ENCODE measurements at places on chromosomes 1 and 21.

DNA sequence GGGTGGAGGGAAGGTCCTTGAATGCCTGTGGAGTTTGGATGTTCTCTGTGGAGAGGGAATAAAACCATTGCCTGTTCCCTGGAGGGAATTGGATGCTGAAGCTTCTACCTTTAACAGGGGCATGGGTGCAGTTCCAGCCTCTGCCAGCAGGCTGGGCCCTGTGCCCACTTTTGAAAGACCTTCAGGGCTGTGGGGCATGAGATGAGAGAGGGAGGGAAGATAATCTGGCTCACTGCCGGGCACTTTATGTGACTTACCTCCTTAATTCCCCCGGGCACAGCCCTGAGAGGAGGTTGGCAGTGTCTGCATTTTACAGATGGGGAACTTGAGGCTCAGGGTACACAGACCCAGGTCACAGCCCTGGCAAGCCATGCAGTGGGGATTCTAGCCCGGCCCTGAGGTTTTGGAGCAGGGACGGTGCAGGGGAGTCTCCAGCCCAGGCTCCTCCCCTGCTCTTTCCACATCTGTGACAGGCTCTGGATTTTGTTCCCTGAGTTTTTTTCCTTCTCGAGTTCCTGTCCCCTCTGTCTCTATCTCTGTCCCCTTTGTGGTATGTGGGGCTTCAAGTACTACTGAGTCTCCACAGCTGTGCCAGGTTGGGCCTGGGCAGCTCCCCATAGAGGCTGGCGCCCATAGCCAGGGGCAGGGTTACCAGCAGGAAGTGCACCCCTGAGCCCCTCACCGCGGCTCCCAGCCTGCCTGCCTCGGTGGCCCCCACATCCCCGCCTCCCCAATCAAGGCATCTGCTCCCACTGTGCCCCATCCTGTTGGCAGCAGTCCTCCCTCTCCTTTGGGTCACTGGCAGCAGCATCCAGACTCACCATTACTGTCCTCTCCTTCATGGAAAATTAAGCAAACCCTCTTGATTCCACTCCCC lies 14.0 kb upstream of the THEMIS2 start:
- peak; percentile 73 for DNase-seq

DNA sequence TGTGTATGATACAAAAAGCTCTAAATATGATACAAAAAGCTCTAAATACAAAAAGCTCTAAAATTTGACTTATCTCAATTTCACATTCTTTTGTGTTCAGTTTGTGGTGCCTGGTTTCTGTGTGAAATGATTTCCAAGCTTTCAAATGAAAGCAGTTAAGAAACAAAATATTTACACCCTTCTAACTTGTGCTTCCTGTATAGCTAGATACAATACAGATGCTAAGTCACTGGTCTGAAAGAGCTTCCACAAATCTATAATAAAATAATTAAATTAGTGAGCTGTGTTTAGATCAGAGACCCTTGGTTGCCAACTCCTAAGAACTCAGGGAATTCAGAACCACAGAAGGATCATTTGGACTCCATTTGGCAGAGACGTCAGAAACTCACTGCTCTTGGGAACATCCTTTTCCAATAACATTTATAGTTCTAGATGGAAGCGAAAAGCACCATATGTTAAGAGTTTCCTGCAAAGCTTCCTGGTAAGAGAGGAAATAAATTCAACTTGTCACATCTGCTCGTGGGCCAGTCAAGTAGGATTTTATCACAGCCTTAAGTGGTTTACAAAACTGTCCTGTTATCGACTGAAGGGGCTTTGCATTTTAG lies 1079.1 kb downstream of the ADGRL2 start:
- DNase-seq, result no peak

GRCh38 chr21:45818904-45819285 lies 162.7 kb upstream of the COL6A1 start:
- DNase-seq, result peak; percentile 13

GRCh38 chr1:63607322-63607721 lies 14.1 kb downstream of the PGM1 start:
- no peak for DNase-seq

DNA sequence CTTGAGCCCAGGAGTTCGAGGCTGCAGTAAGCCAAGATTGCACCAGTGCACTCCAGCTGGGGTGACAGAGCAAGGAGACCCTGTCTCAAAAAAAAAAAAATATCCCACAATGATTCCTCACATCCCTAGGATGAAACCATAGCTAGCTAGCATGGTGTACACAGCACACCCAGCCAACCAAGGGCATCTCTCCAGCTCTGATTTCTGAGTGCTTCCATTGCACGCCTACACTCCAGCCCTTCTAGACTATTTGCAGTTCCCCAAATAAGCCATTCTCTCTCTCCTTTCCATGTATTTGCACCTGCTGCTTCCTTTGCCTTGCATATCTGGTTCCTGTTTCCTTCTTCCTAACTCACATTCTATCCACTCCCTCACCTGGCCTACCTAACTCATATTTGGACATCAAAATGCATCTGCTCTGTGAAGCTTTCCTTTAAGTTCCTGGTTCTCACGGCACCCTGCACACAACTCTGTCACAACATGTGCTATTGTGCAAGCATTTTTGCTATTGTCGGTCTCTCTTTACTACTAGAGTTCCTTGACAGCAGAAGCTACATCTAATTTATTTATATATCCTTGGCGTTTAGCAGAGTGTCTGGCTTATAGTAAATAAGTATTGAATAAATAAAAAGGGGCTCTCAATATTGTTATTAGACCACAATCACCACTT lies 2.4 kb upstream of the ELAPOR1 start:
- no peak for DNase-seq

GRCh38 chr1:205259998-205260397 lies 32.3 kb downstream of the TMCC2 start:
- DNase-seq, result no peak

DNA sequence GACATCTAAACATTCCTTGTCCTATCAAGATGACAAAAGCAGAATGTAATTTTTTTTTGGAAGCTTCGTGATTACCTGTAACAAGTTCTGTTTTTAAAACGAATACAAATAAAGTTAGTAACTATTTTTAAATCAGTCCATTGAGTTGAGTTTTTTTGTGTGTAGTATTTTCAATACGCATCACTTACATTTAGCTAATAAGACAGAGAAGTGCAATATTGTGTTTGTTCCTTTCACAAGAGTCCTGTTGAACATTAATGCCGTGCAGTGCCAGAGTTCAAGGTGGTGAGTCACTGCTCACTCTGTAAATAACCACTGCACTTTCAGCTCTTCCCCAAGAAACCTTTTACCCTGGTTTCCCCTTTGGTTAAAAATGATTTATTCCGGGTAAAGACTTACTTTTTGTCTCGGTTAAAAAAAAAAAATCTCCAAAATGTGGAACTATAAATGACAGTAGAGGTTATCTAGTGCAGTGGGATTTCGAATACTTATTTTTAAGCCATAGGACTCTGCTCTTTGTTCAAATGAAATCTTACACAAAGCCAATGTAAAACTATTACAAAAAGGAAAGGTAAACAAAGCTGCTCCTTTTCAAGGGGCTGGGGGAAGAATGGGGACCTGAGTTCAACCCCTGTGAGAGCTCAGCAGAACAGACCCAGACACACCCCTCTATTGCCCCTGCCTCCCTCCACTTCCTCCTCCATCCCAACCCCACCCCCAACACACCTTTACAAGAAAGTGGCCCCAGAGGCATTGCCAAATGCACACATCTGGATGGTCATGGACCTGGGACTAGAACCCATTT lies 14.8 kb upstream of the NCMAP start:
- DNase-seq, result no peak

DNA sequence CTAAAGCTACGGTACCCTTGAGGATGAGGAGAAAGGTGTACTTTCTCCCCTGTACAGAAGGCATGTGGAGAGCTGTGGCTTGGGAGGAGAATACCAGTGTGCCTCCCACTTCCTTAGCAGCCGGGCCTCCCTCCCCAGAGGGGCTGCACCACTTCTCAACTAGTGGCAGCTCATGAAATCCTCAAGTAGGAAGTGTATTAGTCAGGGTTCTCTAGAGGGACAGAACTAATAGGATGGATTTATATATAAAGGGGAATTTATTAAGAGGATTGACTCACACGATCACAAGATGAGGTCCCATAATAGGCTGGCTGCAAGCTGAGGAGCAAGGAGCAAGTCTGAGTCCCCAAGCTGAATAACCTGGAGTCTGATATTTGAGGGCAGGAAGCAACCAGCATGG lies 53.1 kb upstream of the PPP2R5A start:
- DNase-seq, result no peak

DNA sequence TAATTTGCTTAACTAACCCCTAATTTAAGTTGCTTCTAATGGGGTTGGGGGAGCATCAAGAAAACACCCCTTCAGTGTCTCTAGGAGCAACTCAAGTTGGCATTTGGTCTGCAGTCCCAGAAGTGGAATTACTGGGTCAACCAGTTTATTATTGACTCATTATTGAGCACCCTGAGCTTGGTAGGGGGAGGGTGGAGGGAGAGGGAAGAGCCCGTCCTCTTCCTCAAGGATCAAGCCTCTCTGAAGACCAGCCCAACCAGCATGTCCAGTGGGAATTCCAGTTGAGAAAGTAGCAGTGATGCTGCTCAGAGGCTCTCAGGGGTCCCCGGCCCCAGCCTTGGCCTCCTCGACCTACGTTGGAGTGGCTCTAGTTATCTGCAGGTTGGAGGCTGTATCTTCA lies 2.1 kb upstream of the PLA2G2F start:
- no peak for DNase-seq

DNA sequence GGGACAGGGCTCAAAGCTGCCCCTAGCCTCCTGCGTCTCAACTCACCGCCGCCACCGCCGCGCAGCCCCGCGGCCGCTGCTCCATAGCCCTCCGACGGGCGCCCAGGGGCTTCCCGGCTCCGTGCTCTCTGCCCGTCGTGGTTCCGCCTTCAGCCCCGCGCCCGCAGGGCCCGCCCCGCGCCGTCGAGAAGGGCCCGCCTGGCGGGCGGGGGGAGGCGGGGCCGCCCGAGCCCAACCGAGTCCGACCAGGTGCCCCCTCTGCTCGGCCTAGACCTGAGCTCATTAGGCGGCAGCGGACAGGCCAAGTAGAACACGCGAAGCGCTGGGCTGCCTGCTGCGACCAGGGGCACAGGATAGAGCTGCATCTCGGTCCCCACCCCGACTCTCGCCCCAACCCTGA lies at the start of gene TNFRSF25:
Gene TNFRSF25, minus strand, starts transcription at position 151 of the 400 bp plus-strand sequence. Its CDS starts 66 bp downstream, at position 85.
- DNase-seq, result peak; percentile 73

DNA sequence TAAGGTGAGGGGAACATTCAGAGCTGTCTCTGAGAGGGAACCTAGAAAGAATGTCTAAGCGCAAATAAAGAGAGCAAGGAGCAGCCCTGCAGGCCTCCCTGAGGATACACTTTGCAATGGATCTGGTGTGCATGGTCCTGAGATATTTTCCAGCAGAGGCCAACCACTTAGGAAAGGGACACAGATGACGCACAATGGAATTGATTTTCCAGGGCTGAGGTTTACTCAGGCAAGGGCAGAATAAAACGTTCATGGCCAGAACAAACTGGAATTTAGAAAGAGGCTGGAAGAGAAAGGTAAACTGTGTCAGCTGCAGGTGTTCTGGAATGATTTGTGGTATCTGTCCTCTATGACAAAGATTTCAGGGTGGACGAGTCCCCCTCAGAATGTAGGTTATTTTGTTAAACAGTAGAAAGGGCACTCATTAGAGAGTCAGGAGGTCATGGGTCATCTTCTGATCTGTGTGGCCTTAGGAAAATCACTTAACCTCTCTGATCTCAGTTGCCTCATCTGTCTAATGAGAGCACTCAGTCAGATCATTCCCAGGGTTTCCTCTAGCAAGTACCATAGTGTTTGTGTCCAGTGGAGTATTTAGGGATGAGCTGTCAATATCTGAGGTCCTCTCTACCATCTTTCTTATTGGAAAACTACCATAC lies 61.8 kb upstream of the PGBD5 start:
- DNase-seq, result no peak

DNA sequence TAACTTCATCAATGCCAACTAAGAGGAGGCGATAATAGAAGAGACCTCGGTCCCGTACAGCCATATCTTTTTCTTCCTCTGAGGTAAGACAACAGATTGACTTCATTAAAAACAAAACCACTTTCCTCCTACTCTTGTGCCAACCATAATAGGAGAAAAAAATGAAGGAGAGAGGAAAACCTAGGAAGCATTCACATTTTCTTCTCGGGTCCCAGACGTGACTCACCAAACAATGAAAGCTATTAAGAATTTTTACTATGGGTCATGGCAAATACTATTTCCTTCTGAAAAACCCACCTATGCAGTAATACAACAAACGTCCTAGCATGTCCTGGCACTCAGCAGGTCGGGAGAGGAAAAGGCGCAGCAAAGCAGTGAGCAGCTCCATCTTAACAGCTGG lies 8.6 kb upstream of the BCL2L15 start:
- no peak for DNase-seq

DNA sequence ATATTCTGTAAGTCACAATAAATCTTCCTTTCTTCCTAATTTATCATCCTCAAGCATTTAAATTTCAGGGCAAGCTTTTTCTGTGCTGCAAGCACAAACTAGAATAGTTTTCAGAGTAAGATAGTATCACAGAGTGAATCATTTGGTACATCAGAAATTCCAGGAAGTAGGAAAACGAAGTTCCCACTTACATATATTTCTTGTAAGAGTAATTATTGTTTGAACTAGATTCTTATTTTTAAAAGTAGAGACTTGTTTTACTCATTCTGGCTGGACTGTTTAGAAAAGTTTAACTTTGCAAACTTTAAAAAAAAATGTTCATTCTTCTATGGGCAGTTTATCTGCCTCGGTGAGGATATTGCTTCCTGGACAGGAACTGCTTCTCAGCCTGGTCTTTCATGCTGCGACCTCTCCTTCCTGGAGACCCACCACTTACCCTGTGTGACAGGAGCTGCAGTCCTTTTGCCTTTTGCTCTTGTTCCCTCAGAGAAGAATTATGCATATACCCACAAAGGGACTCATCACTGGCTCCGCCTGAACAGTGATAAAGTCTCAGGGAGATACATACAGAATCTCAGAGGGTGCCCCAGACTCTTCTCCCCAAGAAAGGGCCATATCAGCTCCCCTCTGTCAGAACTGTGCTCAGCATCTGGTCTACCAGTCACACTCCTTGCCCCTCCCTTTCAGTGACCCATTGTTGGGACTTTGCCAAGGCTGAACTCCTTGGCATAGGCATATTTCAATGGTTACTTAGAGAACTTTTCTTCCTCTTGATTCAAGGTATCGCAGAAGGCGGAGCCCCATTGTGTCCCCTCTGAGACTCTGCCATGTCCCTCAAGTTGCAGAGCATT lies 102.7 kb upstream of the CD55 start:
- no peak for DNase-seq

DNA sequence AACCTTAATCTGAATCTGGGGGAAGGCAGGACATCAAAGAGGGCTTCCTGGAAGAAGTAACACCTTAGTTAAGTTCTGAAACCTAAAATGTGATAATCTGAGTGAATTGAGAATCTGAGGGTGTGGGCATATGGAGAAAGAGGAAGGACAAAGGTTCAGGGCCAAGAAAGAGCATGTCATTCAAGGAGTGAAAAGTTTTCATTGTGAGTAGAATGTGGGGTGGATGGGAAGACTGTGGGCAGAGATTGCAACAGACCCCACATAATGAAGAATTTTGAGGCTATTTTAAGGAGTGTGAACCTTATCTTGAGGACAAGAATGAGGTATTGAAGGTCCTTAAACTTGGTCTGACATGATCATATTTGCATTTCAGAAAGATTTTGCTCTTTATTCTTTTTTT lies 227.2 kb downstream of the PTGER3 start:
- no peak for DNase-seq

GRCh38 chr1:109759513-109760334 lies 4.0 kb downstream of the EPS8L3 start:
- DNase-seq, result no peak

GRCh38 chr1:21633992-21634805 lies 35.0 kb downstream of the RAP1GAP start:
- no peak for DNase-seq
